ENCODE measurements at places on chromosomes 3 and 15. TPM values are rescaled to one million over a fixed set of nuclear protein-coding genes. Genes with fewer than 3 reads are reported as not detected.

DNA sequence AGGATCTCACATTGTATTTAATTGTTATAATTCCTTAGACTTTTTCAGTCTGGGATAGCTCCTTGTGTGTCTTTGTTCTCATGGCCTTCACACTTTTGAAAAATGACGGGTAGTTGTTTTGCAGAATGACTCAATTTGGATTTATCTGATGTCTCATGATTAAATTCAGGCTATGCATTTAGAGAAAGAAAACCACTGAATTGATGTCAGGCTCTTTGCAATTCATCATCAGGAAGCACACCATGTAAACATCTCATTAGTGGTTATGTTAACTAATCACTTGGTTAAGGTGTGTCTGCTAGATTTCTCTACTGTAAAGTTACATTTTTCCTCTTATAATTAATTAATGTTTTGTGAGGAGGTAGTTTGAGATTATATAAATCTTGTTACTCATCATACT, 8.0 kb upstream of the SLC22A13 start:
- no peak for DNase-seq

DNA sequence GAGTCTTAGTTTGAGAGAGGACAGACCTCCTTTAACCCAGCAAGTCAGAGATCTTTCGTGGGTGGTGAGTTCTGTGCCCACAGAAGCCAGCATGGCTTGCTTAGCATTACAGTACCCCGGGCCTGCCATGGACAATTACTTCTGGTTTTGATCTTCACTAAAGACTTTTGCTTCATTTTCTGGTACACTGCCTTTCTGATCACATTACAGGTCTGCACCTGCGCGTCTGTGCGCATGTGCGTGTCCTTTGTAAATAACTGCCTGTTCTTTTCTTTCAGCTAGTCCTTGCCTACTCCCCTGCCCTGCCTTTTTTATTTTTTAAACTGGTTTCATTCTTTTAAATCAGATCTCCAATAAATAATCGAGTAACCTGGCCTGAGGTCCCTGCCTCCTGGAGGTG, 57.1 kb upstream of the CMTM8 start:
- no peak for DNase-seq

GRCh38 chr3:49930168-49930690, 618 bp upstream of the MON1A start:
- no peak for DNase-seq

MGA gene
- 47.4 TPM for polyA plus RNA-seq

CHDH gene
- polyA plus RNA-seq, result 8.8 TPM
